ENCODE measurements at places on chromosomes 7 and 10.

- no peak for DNase-seq
Measured at GRCh38 chr10:112960151-112960681, 10.2 kb downstream of the TCF7L2 start.

DNA sequence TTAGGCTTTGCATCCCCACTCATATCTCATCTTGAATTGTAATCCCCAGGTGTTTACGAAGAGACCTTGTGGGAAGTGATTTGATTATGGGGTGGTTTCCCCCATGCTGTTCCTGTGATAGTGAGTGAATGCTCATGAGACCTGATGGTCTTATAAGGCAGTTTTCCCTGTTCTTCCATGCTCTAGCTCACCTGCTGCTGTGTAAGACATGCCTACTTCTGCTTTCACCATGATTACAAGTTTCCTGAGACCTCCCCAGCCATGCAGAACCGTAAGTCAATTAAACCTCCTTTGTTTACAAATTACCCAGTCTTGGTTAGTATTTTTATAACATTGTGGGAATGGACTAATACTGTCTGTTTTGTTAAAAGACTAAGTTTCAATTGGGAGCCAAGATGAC is 35.3 kb upstream of the ZNF92 start:
- DNase-seq, result no peak

DNA sequence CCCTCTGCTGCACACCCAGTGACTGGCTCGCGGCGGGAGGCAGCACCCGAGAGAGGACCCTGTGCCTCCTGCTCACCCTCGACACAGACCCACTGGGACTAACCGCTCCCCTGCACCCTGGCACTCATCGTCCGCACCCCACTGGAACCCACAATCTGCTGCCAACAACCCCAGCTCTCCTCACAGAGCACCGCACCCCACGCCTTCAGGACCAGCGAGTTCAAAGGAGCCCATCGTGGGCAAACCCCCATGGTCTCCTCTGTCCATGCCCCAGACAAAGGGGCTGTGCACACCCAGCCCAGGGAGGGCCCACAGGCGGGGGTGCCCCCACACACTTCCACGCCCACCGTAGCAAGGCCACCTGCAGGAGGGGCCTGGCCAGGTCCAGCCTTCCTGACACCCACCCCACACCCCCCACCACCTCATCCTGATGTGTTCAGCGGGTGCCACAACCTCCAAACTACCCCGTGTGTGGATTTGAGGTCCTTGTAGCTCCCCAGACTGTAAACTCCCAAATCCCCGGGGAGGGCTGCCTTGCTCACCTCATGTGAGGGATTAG is 14.0 kb downstream of the RASGEF1A start:
- peak; percentile 27 for DNase-seq

DNA sequence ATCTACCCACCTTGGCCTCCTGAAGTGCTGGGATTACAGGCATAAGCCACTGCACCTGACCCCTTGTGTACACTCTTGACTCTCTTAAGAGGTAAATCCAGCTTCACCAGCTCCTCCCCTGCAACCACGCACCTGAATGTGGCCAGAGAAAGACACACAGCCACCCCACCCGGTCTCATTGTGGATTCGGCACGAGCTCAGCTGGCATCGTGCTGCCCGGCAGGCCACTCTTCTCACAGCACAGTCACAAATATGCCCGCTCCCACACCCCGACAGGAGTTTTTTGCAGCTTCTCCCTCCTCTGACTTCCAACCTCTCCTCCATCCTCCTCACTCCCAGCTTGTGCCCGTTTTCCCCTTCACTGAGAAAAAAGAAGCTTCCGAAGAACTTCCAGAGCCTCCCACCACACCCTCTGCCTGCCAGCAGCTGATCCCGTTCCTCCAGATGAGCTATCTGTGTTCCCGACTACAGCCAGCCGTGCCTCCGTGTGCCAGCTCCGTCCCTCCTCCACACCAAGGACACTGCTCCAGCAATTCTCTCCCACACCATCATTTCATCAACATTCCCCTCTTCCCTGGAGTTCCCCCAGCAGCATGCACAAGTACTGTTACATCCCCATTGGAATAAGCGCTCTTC is 8.0 kb upstream of the SMARCD3 start:
- peak; percentile 63 for DNase-seq

- no peak for DNase-seq
Measured at GRCh38 chr7:155544485-155544884, 1.9 kb downstream of the CNPY1 start.

- no peak for DNase-seq
Measured at GRCh38 chr7:13327669-13328068, 640.2 kb downstream of the ARL4A start.

DNA sequence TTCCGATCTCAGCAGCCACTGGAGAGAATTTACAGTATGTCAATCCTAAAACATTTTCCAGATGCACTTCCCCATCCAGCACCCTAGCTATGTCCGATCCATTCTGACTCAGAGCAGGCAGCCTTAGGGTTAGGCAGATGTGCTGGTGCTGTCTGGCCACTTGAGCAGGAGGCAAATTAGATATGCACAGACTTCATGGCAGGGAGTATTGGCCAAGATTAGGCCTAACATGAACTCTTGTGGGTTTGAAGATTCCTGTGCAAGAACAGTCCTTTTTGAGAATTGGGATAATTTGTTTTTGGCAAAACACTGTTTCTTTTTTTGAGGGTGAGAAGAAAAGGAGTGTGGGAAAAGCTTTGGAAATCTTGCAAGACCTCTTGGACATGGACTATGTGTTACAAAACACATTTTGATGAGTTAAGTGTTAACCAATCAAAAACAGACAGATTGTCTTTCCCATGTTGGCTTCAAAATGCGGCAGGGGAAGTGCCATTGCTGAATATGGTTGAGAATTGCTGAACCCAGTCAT is 218.6 kb upstream of the INHBA start:
- DNase-seq, result no peak

GRCh38 chr10:23095966-23096801 is 805 bp downstream of the MSRB2 start:
- DNase-seq, result peak; percentile 49

GRCh38 chr7:113504691-113505090 is 386.3 kb upstream of the SMIM30 start:
- DNase-seq, result no peak

GRCh38 chr10:82814635-82815034 is 939.6 kb downstream of the NRG3 start:
- DNase-seq, result no peak

GRCh38 chr7:4819560-4820404 is 42.0 kb downstream of the PAPOLB start:
- DNase-seq, result peak; percentile 85

DNA sequence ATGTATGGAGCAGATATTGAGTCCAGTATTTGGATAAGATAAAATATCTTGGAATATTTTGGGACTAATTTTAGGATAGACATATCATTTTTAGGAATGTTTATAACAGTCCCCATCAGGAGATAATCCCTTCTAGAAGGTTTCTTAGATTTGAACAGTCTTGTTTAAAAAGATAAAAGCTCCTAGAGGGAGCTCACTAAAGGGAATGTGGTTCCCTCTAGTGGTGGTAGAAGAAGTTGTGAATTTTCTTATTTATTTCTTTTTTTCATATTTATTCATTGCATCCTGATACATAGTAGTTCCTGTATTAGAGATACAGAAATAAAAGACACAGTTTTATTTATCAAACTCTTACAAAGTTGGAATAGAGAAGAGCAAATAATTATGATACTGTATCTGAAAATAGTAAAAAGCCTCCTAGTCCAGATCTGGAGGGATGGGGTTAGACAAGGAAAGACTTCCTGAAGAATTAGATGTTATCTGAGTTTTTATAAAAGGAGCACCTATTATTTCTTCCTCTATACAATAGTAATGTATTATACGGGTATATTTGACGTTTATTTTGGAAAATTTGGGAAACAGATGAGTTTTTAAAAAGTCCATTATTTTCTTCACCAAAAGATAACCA is 24.5 kb upstream of the KLF14 start:
- no peak for DNase-seq

- DNase-seq, result no peak
Measured at GRCh38 chr10:95792874-95793285, 36.9 kb downstream of the ENTPD1 start.

Data from right cardiac atrium (tissue), 5 donors.